Bronchial epithelial cell (primary cell): ENCODE measurements at places on chromosomes 2 and 18. TPM values are rescaled to one million over a fixed set of nuclear protein-coding genes. Genes with fewer than 3 reads are reported as not detected.

DNA sequence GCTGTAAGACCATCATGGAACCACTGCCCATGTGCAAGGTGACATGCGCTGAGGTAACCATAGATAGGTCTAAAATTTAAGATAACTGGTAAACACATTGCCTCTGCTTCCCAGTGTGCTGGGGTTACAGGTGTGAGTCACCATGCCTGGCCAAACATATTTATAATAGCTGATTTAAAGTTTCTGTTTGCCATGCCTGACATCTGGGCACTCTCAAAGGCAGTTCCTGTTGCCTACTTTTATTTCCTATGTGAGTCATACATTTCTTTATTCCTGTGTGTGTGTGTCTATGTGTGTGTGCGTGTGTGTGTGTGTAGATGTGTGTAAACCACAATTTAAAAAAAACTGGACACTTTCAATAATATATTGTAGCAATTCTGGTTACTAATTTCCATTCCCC is 415.2 kb upstream of the NETO1 start:
- DNase-seq: peak; percentile 64

DNA sequence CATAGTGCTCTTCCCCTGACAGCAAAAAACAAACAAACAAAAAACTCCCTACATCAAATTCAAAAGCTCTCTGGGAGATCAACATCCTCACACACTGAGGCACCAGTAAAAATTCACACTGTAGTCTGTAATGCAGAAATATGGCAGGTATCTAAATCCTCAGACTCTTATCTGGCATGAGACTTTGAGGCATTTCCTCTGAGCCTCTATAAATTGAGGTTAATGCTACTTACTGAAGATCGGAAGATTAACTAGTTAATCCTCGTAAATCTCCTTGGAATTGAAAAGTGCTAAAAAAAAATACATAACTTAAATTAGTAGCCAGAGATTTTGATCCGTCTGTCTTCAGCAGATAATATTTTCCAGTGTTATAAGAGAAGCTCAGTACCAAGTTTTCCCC is 65.0 kb downstream of the AP1S3 start:
- no peak for DNase-seq

GRCh38 chr2:142395291-142395690 is 264.5 kb upstream of the LRP1B start:
- DNase-seq: no peak

- DNase-seq: no peak
Observed at GRCh38 chr2:15189216-15189615, 371.9 kb downstream of the NBAS start.

DNA sequence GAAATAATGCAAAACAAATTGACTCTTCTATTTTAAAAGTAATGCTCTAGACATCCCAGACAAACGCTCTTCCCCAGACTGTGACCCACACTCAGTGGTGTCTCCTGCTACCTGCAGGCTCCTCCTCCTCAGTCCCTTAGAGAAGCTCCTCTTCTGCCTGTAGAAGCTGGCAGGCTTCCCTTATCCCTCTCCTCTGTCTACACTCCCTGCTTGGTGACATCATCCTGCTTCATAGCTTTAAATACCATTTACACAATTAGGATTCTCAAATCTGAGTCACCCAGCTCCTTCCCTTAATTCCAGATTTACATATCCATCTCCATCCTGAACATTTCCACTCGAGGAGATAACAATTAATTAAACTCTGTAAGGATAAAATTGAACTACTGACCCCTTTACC is 167.9 kb downstream of the FBXO15 start:
- DNase-seq: peak; percentile 74

The ASB18 gene
- 0.38 TPM in 1 of 2 replicates, not detected in the other for total RNA-seq

GRCh38 chr2:6955511-6956136 is 38.4 kb downstream of the RNF144A start:
- DNase-seq: no peak

The NAT8 gene
- total RNA-seq: not detected in 2 replicates

The NDUFAF7 gene
- total RNA-seq: 15.5 and 17.9 TPM in 2 replicates

The SERPINB2 gene
- 50.5 and 64.6 TPM in 2 replicates for total RNA-seq

The PTPRM gene
- 42.1 and 76.3 TPM in 2 replicates for total RNA-seq

DNA sequence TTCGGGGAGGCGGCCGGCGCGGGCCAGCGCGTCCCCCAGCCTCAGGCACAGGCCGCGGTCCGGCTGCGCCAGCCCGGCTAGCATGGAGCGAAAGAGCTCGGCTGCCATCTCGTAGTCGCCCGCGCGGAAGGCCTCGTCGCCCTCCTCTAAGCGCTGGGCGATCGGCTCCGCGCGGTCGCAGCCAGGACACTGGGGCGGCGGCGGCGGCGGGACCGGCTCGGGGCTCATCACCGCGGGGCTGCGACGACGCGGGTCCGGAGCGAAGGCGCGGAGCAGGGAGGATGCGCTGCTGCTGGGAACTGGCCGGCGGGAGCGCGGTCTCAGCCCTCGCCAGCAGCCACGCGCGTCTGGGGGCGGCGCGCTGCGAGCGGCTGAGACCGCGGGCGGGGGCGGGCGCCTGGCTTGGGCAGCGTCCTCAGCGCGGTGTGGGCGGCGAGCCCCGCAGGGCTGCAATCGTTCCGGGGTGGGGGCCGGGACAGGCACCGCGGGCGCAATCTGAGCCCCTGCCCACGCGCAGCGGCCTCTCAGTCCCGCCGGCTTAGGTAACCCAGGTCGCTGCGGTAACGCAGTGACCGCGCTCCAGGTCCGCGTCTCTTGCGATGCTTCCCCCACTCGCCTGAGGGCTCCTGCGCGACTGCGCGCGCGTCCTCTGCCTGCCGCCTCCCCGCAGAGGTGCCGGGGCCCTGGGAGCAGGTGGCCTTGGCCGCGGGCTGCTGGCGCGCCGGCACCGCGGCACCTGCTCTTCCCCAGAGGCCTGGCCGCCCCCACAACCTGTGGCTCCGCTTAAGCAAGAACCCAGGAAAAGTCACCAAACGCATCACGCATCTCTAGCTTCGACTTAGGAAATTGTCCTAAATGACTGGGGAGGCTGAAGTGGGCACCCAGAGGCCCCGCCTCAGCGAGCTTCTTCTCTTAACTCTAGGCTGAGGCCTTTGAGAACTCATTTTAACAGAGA is at the start of gene LONRF2:
LONRF2 (minus strand) TSS at position 636 of the 955 bp plus-strand sequence; CDS start at position 228, 408 bp downstream.
- DNase-seq: no peak

GRCh38 chr2:64296695-64297346 is 152.6 kb upstream of the PELI1 start:
- DNase-seq: no peak

DNA sequence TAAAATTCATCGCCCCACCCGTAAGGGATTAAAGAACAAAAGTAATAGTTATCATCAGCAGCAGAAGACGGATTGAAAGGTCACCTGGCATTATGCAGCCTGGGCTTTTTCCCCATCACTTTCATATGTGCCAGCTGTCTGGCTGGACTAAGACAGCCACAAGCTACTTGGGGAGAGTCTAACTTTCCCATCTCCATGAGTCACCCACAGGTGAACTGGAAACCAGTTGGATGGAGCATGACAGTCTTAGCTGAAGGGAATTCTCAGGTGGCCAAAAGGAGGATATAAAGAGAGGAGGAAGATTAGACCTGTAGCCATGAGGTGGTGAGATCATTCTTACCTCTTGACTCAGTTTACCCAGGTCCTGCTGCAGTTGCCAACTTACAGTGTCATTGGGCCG is 7.0 kb upstream of the FAM178B start:
- DNase-seq: peak; percentile 26
